ENCODE measurements at places on chromosomes 2 and 18.

DNA sequence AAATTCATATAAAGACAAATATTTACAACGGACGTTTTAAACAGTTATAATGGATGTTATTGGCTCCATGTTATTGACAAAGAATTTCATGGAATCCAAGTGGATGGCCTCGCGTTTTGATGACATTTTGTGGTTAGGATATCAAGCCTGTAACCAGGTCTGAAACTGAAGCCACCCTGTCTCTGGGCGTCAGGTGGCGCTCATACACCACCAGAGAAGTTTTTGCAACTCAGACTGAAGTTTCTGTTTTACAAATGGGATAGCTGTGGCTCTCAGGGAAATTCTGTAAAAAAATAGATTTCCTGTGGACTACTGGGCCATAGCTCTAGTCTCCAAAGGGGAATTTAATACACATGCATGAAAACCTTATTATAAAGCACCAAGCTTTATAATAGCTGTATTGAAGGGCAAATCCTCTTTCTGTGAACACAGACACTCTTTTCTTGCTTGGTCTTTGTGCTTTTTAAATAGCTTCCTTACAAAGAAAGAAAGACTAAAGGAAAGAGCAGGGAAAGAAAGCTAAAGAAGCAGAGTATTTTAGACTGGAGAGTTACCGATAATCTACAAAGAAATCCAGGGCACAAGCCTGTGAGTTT is 86.7 kb downstream of the C18orf54 start:
- peak; percentile 11 for DNase-seq

DNA sequence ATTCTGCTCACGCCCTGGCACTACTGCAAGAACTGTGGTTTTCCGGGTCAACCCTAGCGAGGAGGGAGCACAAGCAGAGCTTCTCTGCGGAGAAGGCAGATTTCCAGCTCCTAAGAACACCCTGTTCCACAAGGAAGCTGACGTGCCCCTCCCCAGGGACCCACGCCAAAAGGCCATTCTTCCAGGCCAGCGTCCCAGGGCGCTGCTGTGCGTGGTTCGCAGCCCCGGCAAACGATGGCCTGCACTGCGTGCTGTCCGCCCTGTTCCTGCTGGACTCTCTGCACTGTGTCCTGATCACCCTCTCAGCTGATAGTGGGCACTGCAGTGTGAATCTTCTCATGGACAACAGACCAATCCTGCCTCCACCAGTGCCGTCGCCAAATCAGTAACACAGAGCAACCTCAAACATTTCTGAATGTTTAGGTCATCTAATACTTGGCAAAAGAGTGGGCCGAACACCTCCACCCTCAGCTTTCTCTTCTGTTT is 49.1 kb downstream of the ADI1 start:
- DNase-seq, result no peak

GRCh38 chr2:173667415-173667814 is 297.8 kb downstream of the SP3 start:
- no peak for DNase-seq

- no peak for DNase-seq
These were observed 583 bp downstream of the CERS6 start for GRCh38 chr2:168456521-168457189.
